ENCODE measurements at places on chromosomes 1 and 21. TPM values are rescaled to one million over a fixed set of nuclear protein-coding genes. Genes with fewer than 3 reads are reported as not detected.

CACHD1 gene
- polyA plus RNA-seq: 11.7 TPM

CD244 gene
- polyA plus RNA-seq: 0.41 TPM

ADORA3 gene
- 1.0 TPM for polyA plus RNA-seq

LAMB3 gene
- 5.7 TPM for polyA plus RNA-seq

SLC16A4 gene
- polyA plus RNA-seq: 12.7 TPM

RHD gene
- 0.38 TPM for polyA plus RNA-seq

KRTAP19-3 gene
- not detected for polyA plus RNA-seq

MOB3C gene
- polyA plus RNA-seq: 13.6 TPM

RNU1-3 gene
- 1.2 TPM for polyA plus RNA-seq

FAM167B gene
- 6.7 TPM for polyA plus RNA-seq

- no peak for DNase-seq
Observed at GRCh38 chr1:170903961-170904360, 31.4 kb upstream of the MROH9 start.

DNA sequence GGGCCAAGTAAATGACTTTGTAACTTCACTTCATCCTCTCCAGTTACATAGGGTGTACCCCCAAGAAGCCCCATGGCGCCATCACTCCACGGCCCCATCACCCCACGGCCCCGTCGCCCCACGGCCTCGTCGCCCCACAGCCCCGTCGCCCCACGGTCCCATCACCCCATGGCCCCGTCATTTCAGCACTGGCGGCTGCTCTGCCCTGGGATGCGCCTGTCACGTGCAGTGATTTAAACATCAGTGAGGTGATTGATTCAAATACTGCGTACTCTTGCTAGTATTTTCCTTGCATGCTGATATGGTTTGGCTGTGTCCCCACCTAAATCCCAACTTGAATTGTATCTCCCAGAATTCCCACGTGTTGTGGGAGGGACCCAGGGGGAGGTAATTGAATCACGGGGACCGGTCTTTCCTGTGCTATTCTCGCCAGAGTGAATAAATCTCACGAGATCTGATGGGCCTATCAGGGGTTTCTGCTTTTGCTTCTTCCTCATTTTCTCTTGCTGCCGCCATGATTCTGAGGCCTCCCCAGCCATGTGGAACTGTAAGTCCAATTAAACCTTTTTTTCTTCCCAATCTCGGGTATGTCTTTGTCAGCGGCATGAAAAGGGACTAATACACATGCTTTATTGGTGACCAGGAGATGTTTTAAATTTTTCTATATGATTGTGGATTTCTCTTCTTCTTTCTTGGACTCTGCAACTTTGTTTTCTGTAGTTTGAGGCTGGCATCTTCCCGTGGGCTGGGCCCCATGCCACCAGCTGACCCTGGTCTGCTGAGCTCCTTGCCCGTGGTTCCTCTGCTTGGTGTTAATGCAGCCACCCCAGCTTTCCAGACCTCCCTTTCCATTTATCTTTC is 50.1 kb upstream of the PCBP3 start:
- DNase-seq: no peak

GRCh38 chr1:84940481-84940880 is 47.5 kb upstream of the LPAR3 start:
- DNase-seq: no peak

DNA sequence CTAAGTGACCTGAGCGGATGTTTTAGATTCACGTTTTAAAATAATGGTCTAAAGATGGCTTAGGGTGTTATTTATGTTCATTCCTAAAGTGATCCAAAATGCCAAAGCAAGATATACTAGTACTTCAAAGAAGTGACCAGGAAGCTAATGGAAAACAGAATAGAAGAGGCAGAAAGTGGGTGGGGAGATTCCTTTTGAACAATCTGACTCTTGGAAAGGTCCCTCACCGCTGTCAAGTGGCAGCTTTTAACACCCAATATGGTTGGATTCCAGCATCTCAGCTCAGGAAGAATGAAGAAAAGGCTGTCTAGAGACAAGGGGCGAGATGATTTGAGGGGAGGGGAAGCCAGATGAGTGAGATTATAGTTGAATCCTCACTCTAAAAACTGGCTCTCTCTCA is 90.3 kb downstream of the SCMH1 start:
- DNase-seq: no peak

- DNase-seq: peak; percentile 81
Observed at GRCh38 chr1:246139745-246140182, 367.3 kb downstream of the SMYD3 start.

GRCh38 chr21:31781737-31782136 is 49.8 kb upstream of the SCAF4 start:
- peak; percentile 60 for DNase-seq

DNA sequence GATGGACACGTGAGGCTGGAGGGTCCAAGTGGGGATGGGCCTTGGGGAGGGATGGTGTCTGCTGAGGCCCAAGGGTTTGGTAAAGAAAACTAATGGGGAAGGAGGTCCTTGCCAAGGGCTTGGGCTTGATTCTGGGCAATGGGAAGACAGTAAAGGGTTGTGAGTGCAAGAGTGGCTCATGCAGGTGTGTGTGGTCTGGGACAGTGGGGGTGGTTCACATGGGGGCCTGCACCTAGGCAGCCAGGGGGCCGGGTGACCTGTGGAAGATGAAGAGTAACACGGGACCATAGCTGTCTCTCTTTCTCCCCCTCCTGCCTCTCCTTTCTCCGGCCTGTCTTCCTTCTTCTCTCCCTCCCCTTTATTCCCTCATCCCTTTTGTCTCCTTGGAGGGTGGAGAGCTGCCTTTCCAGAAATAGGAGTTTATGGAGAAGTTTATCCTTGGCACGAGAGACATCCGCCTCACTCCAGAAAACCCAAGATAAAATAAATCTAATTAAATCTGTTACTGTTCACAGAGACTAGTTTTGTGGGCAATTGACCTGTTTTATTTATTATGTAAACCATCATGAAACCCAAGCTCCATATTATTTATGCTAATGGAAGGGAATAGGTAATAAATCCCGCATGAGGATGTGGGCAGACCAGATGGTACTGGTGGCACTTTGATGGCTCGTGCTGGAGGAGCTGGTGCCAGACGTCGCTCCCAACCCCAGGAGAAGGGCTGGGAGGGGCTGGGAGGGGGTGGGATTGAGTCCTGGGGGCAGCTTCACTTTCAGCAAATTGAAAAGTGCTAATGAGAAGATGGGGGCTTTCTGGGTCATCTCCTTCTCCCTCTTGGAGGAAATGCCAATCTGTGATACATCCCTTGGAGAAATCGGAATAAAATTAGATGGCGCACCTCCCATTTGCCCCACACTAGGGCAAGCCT is 272.9 kb upstream of the CSF3R start:
- no peak for DNase-seq

- no peak for DNase-seq
Observed at GRCh38 chr21:39085843-39086405, 97.3 kb downstream of the PSMG1 start.

- no peak for DNase-seq
Observed at GRCh38 chr21:27475363-27475955, 508.6 kb upstream of the ADAMTS5 start.

- no peak for DNase-seq
Observed at GRCh38 chr1:201365251-201365650, 12.2 kb downstream of the TNNT2 start.

GRCh38 chr1:11797525-11798216 is 8.1 kb downstream of the MTHFR start:
- DNase-seq: no peak

DNA sequence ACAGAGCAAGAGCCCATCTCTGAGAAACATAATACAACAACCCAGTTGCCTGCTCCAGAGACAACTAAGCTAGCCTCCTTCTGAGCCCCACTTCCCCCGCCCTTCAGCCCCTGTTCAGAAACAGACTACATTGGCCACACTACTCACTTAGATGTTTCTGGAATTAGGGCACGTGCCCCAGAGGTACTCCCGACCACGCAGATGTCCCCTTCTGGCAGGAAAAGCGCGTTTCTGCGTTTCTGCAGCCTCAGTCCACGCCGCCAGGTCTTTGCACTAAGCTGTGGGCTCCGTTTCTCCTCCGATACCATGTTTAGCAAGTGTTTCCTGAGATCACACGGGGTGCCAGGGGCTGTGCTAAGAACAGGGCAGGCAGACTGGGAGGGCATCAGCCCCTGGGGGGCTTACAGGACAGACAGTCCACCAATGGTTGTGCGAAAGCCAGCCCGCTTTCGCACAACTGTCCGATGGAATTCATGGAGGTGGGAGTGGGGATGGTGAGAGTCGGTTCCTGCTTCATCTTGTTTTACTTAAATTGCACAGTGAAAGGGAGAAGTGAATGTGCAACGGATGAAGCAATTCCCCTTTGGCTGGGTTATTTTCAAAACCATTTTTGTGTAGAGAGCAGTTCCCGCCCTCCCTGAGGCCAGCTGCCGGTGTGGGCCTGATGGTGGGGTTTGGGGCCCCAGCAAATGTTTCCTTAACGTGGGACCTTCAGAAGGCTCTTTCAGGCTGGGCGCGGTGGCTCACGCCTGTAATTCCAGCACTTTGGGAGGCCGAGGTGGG is 2.7 kb downstream of the PIK3CD start:
- DNase-seq: peak; percentile 39

- no peak for DNase-seq
Observed at GRCh38 chr1:101588677-101589076, 351.9 kb downstream of the S1PR1 start.

GRCh38 chr1:171772312-171772711 is 9.1 kb upstream of the METTL13 start:
- no peak for DNase-seq

- DNase-seq: no peak
Observed at GRCh38 chr1:26119892-26120608, 8.4 kb downstream of the PDIK1L start.

- DNase-seq: no peak
Observed at GRCh38 chr1:156014829-156015228, 5.9 kb downstream of the SSR2 start.

GRCh38 chr1:220827445-220828178 is 40.9 kb downstream of the MTARC1 start:
- no peak for DNase-seq

DNA sequence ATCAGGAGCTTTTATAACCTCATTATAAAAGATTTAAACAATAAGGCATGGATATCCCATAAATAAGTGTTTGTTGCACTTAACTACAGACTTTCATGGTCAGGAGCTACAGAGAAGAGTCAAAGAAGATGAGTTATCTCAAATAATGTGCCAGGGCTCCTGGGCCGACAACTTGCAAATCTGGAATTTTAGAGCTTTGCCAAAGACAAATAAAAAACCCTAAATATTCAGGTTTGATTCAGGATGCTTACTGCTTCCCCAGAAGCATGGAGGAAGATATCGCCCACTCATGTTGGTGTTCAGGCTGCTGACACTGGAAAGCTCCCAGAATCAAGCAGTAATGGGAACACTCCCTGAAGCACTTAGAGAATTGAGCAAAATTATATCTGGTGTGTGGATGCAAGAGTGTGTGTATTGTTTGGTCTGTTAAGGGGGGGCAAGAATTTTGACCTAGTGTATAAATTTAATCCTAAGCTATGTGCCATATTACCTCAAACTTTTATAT is 176.9 kb upstream of the ESRRG start:
- no peak for DNase-seq

GRCh38 chr1:218556016-218556415 is 210.9 kb downstream of the TGFB2 start:
- DNase-seq: no peak

DNA sequence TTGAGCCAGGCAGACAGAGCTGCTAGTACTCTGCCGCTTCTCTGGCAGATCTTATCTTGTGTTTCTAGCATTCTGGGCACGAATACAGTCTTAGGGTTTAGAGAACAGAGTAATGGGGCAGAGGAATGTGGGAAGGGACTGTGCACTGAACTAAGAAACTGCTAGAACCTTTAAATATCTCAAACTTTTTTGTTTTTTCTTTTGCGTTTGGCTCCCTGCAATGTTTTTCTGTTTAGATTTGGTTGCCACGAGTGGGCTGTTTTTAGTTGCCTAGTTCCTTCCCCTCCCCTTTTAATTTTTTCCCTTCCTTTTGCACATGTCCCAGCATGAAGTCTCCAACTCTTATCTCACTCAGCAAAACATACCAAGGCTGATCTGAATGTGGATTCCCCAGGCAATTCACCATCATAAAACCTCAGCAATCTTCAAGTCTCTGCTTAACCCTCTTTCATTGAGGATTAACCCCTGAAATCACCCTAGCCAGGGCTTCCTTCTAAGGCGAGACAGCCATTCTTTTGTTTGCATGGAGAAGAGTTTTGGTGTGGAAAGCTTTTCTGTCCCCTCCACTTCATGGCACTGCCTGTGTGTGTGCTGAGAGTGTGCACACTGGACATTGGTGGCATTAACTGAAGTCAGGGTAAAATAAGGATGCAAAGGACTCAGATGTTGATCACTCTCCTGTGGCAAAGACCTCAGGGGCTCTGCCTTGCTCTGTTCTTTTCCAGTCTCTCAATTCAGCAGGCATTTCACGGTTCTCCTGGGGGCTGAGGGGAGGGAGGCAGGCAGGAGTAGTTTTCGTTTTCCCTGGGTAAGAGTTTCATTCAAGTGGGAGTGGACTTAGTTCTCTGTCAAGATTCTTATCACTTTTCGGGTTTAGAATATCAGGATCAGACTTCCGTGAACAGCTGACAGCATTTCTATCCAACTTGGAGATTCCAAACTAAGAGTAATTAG is 2.8 kb upstream of the ATF3 start:
- DNase-seq: peak; percentile 54

GRCh38 chr1:183089025-183089639 is 65.9 kb downstream of the LAMC1 start:
- DNase-seq: no peak

DNA sequence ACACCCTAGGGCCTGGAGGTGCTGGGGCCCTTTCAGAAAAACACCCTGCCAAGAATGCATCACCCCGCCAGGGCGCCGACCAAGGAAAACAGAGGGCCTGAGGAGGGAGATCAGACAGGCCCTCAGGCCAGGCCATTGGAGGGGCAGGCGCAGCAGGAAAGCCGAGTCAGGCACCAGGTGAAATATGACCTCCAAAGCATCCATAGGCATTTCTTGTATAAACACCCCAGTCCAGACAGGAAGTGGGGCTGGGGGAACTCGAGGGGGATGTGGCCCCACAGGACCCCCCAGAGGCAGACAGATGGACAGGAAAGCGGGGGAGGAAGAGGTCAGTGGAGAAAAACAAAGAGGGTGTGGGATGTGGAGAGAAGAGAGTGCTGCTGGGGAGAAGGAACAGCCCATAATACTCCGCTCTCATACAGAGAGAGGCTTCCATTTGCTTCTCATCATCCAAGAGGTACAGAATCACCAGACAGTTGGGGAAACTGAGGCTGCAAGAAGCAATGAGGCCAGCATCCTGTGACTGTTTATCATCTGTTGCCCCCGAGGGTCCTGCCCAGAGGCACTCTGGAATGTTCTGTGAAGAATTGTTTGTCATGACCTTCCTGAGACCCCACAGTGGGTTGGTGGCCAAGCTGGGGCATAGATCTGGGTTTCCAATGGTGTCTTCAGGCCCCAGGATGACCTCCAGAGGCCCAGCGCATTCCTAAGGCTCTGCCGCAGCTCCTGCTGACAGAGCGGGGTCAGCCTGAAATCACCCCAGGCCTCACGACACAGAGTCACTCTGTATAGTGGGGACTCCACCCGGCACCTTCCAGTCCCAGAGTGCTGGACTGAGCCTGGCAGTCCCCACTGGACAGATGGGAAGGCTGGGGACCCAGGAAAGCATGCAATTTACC is 18.0 kb downstream of the TRIM62 start:
- no peak for DNase-seq

- DNase-seq: no peak
Observed at GRCh38 chr1:167145965-167146364, 52.1 kb downstream of the STYXL2 start.
